ENCODE measurements at places on chromosomes 4 and X. TPM values are rescaled to one million over a fixed set of nuclear protein-coding genes. Genes with fewer than 3 reads are reported as not detected.

GLRB gene
- total RNA-seq: 5.1 TPM

UTP3 gene
- 16.2 TPM for total RNA-seq

PDE5A gene
- total RNA-seq: 1.2 TPM

XIAP gene
- total RNA-seq: 37.7 TPM

PPARGC1A gene
- not detected for total RNA-seq

CLTRN gene
- not detected for total RNA-seq

GLOD5 gene
- total RNA-seq: not detected

CRLF2 gene
- total RNA-seq: not detected

ASB9 gene
- total RNA-seq: not detected

RTL9 gene
- 0.70 TPM for total RNA-seq

XPNPEP2 gene
- total RNA-seq: not detected

ANKRD50 gene
- 16.7 TPM for total RNA-seq

LUZP4 gene
- not detected for total RNA-seq

ITGB1BP2 gene
- total RNA-seq: 6.6 TPM

EXOC1 gene
- total RNA-seq: 14.6 TPM

MAGEA4 gene
- not detected for total RNA-seq

PNMA3 gene
- total RNA-seq: 0.90 TPM

CNKSR2 gene
- 0.96 TPM for total RNA-seq

ZMAT1 gene
- total RNA-seq: 2.5 TPM

AMBN gene
- total RNA-seq: 3.8 TPM

S100G gene
- not detected for total RNA-seq

ABHD18 gene
- total RNA-seq: 8.4 TPM

SMIM10L2A gene
- total RNA-seq: 1.8 TPM

Data from A673 (cell line).